ENCODE measurements at places on chromosomes 7 and 10.

GRCh38 chr7:23514755-23515154, 17.0 kb downstream of the TRA2A start:
- DNase-seq, result no peak

DNA sequence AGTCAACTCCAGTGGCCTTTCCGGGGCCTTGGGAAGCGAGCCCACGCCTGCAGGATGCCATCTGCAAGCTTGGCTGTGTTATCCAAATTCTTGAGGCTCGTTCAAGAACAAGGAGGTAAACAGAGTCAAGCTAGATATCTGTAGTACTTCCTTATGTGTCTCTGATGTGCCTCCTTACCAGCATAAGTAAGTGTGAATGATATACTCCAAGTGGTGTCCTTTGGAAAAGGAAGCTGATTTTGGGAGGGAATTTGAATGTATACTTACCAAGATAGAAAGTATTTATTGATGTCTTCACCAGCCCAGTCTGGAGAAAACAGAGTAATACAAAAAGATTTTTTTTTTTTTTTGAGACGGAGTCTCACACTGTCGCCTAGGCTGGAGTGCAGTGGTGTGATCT, 372.3 kb upstream of the GALNT17 start:
- no peak for DNase-seq

DNA sequence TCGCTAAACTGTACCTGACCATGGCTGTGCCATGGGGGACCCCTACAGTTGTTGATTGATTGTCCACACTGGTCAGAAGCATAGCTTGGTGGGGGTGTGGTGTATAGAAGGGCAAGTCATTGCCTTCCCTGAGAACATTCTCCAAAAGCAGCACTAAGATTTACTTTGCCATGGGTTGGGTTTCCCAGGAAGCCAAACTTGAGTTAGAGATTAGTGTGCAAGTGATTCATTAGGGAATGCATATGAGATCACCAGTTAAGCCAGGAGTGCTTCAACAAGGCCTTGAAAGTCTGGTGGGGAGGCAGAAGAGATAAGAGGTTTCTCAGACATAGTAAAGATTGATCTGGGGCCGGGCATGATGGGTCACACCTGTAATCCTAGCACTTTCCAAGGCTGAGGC, 21.4 kb upstream of the TPST1 start:
- DNase-seq, result no peak

DNA sequence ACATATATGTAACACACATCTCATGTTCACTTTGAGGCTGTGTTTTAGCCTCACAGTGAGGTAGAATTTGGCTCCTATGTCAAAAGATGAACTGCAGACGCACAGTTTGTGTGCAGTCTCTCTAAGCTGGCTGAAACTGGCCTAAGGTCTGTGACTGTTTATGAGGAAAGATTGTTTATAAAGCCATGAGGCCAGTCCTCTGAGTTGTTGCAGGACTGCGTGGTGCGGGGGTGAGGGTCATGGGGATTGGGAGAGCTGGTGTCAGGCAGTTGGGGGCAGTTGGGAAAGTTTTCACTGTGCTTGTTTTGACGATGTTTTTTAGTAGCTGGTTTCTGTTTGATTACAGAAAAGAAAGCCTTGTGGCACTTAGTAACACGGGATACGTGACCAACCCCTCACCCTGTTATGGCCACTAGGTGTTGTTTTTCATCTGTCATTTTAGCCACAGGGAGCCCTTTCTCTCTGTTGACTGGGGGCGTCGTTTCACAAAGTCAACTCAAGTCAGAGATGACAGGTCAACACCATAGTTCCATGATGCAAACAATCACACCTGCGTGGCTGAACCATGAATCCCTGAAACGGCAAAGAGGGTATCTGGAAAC, 310.9 kb downstream of the CCDC3 start:
- DNase-seq, result no peak

- DNase-seq, result no peak
Observed at GRCh38 chr7:107499731-107500130, 29.9 kb downstream of the GPR22 start.

- no peak for DNase-seq
Observed at GRCh38 chr7:136064081-136064480, 86.9 kb upstream of the MTPN start.

GRCh38 chr7:32427769-32428291, 62.4 kb downstream of the LSM5 start:
- DNase-seq, result peak; percentile 73

DNA sequence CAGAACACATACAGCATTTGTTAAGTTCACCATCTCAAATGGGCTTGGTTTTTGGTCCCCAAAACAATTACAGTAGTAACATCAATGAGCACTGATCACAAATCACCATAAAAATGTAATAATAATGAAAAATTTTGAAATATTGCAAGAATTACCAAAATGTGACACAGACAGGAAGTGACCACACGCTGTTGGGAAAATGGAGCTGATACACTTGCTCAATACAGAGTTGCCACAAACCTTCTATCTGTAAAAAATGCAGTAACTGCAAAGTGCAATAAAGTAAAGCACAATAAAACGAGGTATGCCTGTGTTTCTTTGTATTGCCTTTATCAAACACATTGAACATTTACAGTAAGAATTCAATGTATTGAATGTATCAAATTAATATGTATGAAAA, 262.7 kb downstream of the CTNNA3 start:
- DNase-seq, result no peak

DNA sequence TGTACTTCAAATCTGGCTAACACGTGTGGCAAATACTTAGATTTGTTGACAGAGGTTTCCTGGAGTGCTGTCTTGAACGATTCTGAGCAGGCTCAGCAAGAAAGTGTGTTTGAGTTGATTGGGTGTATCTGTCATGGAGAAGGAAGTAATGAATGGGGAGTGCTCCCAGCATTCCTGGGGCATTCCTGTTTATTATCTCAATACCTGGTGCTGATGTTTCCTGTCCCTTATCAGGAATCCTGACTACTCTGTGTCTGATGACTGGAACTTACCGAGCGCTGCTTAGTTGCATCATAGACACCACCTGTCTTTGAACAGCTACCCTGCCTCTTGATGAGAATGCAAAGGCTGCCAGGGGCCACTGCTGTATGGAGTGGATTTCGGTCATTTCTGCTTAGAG, 41.0 kb upstream of the TMEM248 start:
- DNase-seq, result no peak

GRCh38 chr10:34002896-34003295, 668.4 kb upstream of the NRP1 start:
- DNase-seq, result no peak

- DNase-seq, result no peak
Observed at GRCh38 chr10:128144547-128144946, 18.3 kb upstream of the MKI67 start.

- no peak for DNase-seq
Observed at GRCh38 chr7:9889554-9889953, 1084.1 kb upstream of the PHF14 start.

- DNase-seq, result no peak
Observed at GRCh38 chr10:30378201-30378995, 29.3 kb upstream of the MTPAP start.

DNA sequence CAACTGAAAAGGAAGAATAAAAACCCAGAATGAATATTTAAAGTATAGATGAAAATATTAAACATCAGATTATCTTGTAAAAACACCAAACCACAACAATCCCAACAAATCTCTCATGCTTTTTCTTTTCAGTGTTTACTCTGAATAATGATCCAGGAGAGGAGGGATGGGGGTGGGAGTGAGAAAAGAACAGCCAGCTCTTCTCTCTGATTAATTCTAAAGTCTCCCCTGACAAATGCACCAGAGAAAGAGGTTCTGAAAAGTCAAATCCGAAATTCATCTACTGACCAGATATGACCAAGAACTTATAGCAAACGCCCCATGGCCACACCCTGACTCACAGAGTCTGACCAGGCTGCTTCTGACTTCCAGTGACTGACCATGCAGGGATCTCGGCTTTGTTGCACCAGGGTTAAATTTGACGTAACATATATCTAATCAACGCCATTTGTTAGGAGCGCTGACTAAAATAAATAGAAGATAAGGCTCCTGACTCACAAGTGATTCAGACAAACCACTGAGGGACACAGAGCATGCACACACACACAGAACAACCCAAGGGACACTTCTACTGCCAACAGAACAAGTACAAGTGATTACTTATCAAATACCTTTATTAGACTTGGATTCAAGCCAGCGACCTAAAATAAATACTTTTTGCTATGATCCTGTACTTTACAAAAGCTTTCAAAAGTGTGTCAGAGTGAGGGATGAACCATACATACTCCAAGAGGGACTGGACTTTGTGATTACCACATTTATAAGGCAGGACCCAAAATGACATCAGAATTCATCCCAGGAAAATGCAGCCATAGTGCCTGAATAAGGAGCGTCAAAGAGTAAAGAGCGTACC, 9.3 kb upstream of the SPOCK2 start:
- no peak for DNase-seq

DNA sequence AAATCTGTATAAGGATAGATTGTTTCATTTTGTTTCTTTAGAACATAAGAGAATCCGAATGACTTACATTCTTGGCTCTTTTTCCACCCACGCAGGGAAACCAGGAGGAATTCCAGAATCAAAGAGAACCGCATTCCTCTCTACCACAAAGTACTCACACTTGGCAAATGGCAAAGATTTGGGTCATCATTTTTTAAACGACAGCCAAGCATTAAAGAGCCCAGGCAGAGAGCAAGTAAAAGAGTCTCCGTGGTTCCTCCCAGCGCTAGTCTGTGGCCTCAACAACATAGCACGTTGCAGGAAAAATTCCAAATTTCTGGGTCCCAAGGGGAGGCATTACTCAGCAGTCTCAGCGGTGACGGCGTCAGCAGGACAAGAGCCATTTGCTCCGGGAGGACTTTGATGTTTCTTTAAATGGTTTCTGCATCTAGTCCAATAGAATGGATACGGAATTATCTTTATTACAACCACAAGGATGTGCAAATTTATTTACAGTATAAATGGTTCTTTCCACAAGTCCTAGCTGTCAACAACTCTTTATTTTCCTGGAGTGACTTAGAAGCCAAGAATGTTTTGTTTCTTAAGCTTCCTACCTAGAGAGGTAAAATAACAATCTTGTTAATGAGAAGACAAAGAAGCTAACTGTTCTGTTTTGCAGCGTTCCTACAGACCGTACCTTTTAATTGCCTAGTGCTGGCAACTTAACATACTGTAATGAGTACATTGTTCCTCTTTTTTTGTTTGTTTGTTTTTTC, 232.5 kb downstream of the SKIDA1 start:
- DNase-seq, result no peak

- DNase-seq, result no peak
Observed at GRCh38 chr10:99394256-99394655, 36.2 kb downstream of the GOT1 start.

DNA sequence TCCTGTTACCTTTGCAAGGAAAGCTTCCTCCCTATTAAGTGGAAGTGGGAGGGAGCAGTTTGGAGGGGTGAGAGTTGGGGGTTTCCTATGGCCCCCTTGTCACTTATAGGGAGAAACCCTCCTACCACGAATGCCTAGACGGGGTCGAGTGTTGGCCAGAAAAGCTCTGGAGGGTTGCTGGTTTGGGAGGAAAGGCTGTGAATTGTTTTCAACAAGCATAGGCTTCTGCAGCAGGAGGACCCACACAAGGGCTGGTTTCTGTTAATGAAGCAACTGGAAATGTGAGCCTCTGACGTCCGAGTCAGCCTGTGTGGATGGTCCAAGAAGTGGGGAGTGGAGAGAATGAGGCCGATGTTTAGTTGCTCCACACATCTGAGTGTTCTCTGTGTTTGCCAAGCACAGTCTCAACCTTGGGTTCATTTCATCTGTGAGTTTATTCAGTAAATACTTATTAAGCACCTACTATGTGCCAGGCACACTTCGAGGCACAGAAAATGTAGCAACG, 37.3 kb upstream of the LEP start:
- no peak for DNase-seq

DNA sequence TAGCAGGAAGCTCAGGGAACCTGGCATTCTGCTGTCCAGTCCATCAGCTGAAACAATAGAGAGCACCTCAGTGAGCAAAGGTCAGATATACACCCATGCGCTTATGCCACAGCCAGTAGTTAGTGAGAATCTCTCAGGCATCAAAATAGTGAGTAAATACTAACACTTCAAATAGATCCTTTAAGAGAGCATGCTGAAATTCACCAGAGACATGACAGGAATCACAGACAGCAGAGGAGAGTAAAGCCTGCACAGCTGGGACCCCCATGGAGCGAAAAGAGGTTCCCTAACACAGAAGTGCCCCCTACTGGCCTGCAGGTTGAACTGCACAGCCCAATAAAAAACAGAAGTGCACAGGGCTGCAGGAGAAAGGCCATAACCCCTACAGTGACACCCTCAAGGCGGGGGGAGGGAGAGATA, 57.6 kb upstream of the ANTXRL start:
- DNase-seq, result no peak

- no peak for DNase-seq
Observed at GRCh38 chr10:89975071-89975470, 273.7 kb downstream of the KIF20B start.

DNA sequence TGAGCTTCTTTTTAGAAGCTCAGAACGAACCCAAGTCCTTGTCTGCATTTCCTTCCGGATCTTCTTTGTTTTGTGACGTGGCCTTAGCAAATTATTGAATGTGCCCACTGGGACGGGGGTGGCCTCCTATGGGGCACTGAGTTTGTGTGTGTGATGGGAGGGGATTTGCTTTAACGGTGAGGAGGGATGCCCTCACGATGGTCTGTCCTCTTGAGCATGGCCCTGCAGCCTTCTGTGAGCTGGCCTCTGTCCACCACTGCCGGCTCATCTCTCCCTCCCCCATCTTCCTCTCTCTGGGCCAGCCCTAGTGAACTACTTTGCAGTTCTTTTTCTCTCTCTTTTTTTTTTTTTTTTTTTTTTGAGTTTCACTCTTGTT, 62.9 kb upstream of the MKRN1 start:
- DNase-seq, result no peak

- DNase-seq, result peak; percentile 88
Observed at GRCh38 chr10:27252267-27253000, 11.8 kb upstream of the ACBD5 start.

DNA sequence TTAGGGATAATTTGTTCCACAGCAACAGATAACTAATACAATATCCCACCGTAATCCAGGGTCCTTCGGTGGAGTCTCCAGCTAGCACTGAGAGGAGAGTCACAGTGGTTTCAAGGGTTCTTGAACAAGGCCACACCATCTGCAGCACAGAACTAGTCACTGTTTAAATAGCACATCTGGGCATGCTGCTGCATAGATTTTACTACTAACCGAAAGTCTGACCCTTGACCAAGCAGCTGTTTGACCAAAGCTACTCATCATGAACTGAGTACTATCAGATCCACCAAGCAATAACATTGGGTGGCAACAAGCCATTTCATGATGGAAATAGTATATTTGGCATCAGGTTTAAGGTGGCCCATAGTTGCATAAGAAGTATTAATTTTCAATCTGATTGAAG, 53.2 kb downstream of the ANKMY2 start:
- no peak for DNase-seq

- DNase-seq, result no peak
Observed at GRCh38 chr10:114259824-114260223, 20.8 kb downstream of the VWA2 start.

- DNase-seq, result no peak
Observed at GRCh38 chr7:91067242-91067641, 197.0 kb upstream of the FZD1 start.

- DNase-seq, result no peak
Observed at GRCh38 chr10:6128087-6128486, 39.3 kb downstream of the RBM17 start.
